ENCODE measurements at places on chromosomes 12 and 14.

GRCh38 chr12:42162193-42162592 lies 17.5 kb upstream of the GXYLT1 start:
- DNase-seq, result no peak

DNA sequence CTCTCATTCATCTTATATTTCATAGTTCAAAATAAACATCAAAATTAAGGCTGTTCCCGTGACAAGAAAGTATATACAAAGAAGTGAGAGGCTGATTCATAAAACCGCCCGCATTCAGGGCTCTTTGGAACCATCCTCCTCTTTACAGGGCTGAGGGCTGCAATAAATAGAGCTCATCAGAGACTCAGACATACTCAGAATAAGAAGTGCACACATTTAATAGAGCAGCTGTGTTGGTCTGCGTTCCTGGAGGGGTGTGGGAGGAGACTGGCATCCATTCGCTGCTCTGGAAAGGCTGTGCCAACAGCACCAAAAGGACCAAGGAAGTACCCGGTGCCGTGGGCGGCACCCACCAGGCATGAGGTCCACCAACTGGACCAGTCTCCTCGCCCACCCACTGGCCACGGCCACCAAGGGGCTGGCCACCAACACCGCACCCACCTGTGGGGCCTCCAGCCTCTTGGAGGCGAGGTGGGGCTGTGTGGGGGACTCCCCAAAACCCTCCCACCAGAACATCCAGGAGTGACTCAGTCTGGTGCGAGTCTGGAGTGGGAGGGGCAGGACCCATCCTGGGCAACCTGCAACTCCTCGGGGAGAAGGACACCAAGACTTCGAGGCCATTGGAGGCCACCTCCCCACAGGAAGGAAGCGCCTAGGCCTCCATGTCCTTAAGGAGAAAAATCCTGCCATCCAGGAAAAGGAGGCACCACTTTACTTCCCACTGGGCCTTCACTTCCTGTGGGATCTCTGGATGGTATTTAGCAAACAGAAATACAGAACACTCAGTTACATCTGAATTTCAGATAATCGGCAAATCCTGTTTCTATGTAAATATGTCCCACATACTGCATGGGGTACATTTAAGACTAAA lies 32.7 kb downstream of the VCPKMT start:
- DNase-seq, result no peak

GRCh38 chr14:24415421-24416253 lies 13.8 kb downstream of the CBLN3 start:
- no peak for DNase-seq

DNA sequence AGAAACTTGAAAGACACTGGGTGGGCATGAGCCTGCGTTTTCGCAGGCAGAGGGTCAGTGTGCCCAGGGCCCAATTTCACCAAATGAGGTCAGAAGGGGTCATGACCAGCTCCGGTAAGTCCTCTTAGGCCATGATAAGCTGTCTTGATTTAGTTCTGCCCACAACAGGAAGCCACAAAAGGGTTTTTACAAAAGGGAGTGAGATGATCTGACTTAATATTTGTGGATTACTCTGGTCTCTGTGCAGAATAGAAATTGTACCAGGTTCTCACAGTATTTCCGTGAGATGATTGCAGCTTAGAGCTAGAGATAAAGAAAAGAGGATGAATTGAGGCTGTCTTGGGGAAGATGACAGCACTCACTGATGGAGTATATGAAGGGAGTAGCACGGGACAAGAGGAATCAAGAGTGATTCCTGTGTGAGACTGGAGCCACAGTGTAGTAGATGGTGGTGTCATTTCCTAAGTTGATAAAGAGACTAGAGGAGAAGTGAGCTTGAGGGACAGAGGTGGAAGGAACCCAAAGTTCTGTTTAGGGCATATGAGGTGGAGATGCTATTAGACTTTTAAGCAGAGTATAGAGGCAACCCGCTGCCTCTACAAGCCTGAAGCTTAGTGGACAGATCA lies 288.3 kb upstream of the AMIGO2 start:
- no peak for DNase-seq

DNA sequence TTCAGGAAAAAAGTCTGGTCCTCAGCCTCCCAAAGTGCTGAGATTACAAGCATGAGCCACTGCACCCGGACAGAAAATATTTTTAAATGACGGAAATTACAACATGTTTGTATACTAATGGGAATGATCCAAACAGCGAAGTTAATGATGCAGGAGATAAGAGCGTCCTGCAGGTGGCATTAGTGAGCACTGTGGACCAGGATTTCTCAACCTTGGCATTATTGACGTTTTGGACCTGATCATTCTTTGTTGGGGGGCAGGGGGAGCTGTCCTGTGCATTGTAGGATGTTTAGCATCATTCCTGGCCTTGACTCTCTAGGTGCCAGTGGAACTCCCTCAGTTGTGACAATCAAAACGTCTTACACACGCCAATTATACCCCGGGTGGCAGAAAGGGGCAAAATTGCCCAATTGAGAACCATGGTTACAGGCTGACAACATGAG lies 34.1 kb downstream of the SCFD1 start:
- no peak for DNase-seq

DNA sequence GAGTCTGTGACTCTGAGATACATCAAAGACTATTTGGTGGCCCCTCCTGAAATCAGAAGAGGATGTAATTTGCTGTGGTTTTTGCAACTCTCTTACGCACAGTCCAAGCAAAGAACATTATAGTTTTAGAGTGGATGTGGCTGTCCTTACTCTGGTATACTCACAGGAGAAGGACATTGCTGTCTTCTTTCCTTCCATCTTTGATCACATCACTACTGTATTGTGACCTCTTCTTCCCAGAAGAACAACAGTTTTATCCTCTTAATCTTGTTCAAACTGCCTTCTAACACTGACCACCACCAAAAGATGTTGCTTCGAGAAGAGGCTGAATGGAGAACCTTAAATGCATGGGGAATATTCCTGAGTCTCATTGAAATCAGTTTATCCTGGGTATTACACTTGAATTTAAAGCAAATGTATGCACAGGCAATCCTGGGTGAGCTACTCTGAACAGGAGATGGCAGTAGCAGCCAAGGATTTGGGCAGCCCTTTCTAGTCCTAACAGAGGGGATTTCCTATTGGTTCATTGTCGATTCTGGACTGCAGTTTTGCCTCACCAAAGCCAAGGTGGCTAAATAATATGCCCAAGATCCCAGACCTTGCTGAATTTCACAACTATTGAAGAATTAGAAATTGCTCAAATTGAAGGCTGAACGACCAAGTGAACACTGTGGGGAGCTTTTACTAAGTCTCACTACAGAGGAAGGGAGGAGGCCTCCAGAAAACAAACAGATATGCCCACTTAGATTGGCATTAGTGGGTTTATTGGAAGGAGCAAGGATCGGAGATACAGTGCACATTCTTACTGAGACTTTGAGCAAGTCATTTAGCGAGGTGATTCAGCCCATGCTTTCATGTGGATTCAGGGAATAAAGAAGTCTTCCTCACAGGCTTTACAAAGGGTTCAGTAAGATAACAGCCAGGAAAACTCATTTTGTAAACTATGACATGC lies 282.8 kb downstream of the PAWR start:
- peak; percentile 50 for DNase-seq

GRCh38 chr12:15268309-15268708 lies 47.1 kb upstream of the RERG start:
- peak; percentile 10 for DNase-seq

DNA sequence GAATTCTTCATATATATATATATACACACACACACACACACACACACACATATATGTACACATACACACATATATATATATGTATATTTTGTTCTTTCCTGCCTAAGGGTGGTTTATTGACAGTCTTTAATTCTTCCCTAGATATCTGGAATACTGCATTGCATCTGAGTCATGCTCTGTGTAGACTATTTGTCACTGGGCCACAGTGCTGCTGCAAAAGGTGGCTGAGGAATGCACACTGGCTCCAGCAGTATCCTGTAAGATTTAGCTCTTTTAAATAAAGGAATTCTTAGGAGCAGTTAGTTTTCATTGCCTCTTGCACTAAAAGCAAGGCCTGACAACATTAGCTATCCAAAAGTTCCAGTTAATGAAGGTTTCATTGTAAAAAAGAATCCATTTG lies 200.9 kb downstream of the APAF1 start:
- DNase-seq, result no peak

DNA sequence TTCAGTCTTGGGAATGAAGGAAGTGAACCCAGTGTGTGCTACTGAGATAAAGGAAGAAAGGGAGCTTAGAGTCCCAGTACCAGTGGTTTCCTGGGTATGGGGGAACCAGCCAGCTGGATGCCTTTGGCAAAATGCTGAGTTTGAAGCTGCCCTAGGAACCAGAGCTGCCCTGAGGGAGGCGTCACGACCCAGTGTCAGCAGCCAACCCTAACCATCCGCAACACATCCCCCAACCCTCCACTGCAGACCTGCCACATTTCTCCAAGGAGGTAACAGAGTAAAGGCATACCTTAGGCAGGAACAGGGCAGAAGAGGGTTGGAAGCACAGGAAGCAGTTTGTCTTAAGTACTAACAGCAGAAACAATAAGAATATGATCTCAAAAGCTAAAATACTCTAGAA lies 28.6 kb downstream of the PRDM4 start:
- DNase-seq, result no peak
